ENCODE measurements at places on chromosomes 3 and 15.
A peak's percentile ranks its signal among the peaks of the same experiment; 100 is the strongest.

DNA sequence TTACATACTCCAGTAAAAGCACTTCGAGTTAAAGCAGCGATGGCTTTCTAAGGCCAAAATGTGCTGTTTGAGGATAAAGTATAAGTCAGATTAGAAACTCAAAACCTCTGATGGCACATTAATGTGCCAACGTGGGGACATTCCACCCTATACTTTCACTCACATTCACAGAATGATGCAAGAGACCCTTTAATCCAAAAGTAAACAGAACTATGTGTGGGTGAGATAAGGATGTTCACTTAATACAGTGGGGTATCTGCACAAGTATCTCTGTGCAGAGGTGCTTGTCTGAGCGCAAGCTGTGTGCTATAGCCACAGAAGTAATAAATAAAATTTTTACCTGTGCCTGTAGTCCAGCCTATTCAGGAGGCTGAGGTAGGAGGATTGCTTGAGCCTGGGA, 100.3 kb upstream of the CHL1 start:
- no peak for DNase-seq

DNA sequence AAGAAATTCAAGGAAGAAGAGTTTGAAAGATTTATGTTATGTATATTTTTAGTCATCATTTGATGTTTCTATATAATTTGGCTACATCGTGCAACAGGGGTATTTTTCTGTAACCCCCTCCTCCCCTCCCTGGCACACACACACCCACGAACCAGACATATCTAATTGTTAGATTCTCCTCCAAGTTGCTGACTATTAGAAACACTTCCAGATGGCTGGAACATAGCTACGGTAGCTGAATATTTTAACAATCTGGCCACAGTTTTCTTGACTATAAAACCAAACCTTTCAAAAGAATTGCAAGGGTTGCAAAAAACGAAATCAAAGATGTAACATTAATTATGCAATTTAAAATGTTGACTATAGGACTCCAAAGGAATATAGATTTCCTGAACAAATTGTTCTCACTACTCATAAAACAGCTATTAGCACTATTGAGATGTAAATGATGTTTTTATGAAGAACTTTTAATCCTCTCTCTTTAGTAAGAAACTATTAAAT, 154.4 kb downstream of the CHL1 start:
- DNase-seq = no peak

- DNase-seq = no peak
Measured at GRCh38 chr3:195892105-195893043, 16.0 kb downstream of the TNK2 start.

DNA sequence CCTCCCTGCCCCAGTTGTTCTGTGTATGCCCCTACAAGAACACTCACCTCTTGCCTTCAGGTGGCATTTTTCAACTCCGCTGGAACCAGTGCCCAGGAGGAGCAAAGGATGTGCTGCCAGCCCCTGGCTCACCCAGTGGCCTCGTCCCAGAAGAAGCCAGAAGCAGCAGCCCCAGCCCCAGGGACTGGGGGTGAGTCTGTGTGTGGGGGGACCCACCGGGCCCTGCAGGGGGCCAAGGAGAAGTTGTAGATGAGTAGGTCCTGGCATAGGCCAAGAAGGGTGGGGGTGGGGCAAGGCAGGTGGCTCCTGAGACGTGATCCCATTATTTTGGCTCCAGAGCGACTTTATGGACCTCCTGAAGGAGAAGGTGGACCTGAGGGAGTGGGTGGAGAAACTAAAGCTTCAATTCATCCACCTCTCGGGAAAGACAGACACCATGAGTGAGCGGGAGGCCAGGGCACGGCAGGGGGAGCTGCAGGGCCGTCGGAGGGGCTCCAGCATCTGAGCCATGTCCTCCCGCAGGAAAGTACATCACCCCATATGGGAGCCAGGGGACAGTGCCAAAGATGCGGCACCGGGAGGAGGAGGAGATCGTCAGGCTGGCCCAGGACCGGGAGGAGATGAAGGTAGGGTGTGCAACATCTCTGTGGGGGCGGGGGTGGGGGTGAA, 29.3 kb downstream of the NGRN start:
- DNase-seq = no peak

DNA sequence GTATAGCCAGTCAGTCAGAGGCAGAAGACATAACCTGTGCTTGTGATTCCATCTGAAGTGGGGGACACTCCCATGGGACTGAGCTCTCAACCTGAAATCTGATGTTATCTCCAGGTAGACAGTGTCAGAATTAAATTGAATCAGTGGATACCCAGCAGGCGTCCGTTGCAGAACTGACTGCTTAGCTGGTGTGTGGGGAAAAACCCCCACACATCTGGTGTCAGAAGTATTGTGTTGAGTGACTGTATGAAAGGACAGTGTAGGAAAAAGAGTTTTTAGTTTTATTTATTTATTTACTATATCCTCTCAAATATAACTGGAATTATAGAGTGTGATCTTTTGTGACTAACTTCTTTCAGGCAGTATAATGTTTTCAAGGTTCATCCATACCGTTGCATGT, 10.4 kb downstream of the KPNA4 start:
- DNase-seq = no peak

DNA sequence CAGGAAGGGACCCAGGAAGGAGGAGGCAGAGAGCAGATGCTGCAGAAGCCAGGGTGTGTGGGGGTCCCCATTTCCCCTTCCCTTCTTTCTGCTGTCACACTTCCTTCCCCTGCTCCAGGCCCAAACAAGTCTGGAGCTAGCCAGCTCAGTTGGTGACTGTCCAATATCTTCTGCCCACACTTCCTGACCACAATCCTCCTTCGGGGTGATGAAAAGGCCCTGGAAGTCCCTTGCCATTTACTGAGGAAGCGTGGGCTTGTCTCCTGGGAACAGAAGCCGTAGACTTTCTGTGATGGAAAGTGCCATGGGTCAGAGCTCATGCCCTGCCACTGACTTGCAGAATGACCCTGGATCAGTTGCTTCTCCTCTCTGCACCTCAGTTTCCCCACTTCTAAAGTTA, 39.0 kb downstream of the ANAPC13 start:
- DNase-seq = no peak

DNA sequence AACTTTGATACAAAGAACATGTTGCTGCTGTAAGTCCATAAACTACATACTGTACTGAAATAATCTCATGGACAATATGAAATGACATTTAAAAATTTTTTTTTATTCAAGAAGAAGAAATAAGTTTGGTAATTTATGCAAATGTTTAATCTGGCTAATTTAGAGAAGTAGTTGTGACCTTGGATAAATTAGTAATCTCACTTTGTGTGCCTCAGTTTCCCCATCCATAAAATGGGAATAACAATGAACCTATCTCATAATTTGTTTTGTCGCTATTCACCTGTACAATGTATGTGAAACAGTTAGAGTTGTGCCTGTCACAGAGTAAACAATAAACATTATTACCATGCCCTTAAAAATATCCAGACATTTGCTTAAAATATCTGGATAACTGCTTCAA, 15.3 kb upstream of the DPH6 start:
- no peak for DNase-seq

GRCh38 chr3:41053220-41053619, 146.1 kb upstream of the CTNNB1 start:
- no peak for DNase-seq

DNA sequence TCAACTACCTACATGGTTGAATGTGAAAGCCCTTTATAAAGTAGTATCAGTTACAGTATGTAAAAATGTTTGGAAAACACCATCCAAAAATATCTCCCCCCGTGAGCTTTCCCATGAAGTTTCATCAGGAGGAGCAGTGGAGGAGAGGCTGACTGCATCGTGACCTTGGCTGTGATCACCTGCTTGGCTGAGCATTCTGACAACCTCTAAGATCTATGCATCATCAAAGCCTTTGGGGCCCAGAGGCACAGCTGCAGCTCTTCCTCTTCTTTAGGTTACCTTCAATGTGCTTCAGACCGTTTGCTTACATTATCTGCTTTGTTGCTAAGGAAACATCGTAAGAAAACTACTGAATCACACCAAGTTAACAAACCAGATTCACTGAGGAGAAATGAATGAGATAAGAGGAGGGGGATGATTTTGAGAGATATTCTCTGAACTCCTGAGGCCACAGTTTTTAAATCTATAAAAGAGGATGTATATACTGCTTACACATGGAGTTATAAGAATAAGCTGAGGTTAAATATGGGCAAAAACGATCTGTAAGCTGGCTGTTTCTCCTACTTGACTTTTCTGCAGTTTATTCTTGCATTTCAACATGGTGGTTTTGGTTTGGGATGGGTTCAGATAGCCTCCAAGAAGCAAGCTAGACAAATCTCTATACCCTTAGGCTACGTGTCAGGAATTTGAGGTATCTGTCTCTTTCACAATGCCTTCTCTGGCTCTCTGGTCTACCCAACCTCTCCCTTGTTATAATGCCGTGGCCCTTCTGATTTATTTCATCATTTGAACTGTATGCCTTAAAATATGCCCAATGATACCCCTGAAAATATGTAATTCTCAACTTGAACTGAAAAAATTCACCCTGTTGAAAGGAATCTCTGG, 4.0 kb downstream of the GCSAM start:
- peak; percentile 85 for DNase-seq

- no peak for DNase-seq
Measured at GRCh38 chr3:134074790-134075567, 45.3 kb upstream of the SLCO2A1 start.

DNA sequence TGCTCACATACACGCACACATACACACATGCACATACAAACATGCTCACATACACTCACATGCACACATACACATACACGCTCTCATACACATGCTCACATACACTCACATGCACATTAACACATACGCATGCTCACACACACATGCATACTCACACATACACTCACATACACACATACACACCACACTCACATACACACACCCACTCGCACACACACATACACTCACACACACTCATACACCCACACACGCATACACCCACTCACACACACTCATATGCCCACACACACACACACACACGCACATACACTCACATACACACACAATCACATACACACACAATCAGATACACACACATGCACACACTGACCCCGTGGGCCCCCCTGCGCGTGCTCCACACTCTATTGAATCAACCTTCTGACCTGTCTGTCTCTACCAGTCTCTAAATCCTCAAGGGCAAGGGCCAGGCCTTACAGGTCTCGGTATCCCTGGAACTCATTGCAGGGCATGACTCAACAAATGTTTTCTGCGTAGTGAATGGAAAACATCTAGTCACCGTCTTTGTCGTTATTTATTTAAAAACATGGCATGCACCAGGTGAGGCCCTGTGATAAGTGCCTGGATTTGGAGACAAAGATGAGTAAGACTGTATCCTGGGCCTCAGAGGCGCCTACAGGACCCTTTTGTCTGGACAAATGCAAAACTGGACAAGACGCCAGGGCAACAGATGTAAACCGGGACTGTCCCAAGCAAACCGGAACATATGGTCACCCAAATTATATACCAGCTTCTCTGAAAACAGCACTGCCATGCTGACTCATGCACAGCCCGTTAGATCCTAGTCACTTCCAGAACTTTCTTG, 41.8 kb downstream of the GRK7 start:
- DNase-seq = no peak

GRCh38 chr3:128317101-128317697, 149.5 kb downstream of the DNAJB8 start:
- no peak for DNase-seq

DNA sequence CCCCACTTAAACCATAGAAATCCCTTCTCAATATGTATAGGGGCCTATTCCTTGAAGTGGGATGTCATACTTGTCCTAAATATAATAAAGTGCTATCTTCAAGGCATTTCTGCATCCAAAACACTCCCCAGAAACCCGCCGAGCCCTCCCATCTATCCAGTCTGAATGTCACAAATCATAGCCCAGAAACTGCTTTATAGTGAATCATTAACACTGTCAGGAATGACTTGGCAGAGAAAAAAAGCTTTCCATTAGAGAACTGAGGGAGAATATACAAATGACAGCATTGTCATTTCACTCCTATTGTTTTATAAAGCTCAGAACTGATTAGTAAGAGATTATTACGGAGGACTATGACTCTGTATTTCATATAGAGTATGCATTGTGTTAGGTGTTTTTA, 48.4 kb upstream of the MEIS2 start:
- no peak for DNase-seq

DNA sequence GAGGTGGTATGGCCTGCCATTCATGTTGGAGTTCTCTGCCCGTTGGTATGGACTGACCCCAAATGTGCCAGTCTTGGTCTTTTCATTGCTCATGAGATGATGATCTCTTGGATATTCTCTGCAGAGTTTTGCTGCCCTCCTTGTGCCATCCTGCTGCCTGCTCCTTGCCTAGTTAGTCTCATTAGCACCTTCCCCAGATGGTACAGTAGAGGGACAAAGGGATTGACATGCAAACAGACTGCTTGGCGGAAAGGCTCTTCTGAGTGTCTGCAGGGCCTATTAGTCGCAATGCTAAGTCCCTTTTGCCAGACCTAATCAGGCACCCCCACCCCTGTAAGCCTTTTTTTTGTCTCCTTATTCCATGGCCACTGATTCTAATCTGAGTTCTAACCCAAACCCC, 90.6 kb downstream of the ARNT2 start:
- no peak for DNase-seq

GRCh38 chr15:74387141-74387541, 19.7 kb upstream of the CYP11A1 start:
- DNase-seq = no peak

- no peak for DNase-seq
Measured at GRCh38 chr3:93855401-93855800, 118.3 kb downstream of the PROS1 start.

DNA sequence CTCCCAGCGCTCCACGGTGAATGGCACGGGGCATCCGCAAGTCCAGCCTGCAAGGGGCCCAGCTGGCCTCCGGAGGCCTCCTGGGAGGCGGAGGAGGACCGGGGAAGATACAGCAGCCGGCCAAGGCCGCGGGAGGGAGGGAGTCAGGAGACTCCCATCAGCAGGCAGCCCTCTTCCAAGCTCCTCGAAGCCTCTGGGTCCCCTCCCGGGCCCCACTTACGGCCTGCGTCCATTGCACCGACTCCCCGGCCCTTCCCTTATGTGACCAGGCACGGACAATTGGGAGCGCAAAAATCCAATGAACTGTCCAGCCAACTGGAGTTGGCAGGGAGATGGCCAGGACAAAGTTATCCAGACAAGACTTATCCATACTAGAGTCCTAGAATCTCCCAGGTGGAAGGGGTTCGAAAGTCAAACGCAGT, 668 bp downstream of the MFGE8 start:
- no peak for DNase-seq

DNA sequence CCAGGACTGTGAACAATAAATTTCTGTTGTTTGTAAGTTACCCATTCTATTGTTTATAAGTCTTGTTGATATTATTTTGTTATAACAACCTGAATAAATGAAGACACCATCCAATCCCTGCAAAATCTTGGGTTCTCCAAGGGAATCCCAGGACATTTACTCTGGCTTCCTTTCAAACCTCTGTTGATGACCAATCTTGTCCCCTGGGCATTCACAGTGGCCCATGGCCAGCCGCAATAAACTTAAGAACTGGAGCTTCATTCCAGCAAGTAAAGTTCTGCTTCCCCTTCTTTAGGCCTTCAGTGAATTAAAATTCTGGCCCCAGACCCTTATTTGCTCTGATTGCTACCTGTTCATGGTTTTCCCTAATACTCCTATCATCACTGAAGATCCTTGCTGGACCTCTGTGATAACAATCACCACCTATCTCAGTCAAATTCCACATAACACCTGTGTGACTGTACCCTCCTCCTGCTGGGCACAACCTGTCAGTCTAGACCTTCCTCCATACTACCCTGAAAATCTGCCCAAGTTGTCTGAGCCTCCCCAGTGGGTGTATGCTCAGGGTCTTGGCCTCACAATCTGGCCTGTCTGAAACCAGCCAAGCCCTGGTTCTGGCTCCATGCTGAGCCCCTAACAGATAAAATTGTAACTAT, 153.1 kb downstream of the SEMA6D start:
- no peak for DNase-seq

Measured in CD4-positive, alpha-beta T cell treated with Interleukin-2 at 100 ng/mL for 4 hours (primary cell).